ELR (cell line): ENCODE measurements at places on chromosomes 6 and 20.

DNA sequence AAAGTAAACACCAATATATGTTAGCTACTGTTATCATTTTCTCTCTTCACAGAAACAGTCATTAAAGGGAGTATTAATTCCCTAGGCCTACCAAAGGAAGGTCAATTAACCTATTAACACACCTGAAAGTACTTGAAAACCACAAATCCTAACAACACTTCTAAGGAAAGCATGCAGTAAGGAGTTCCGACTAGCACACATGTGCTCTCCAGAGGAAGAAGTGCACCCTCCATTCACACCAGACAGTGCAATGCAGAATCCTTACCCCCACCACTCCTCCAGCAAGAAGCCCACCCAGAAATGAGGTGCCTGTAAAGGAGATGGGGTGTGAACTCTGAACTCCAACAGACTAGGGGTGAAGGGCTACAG, 58.7 kb downstream of the EPB41L2 start:
- DNase-seq = no peak

- peak; percentile 65 for DNase-seq
Measured at GRCh38 chr6:149830731-149831307, 33.3 kb downstream of the LRP11 start.

DNA sequence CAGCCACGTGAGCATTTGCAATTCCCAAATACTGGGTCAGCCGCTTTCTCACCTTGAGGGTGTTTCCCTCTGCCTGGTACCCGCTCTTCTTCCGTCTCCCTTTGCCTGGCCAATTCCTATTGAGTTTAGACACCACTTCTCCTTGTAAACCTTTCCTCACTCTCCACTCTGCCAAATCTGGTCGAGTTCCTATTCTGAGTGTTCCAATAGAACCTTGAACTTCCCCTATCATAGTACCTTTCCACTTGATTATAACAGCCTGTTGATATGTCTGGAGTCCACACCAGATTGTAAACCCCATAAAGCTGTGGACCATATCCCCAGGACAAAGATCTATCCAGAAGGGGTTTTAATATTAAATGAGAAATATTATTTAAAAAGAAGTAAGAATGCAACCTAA, 36.0 kb upstream of the EDN1 start:
- no peak for DNase-seq

GRCh38 chr20:50227506-50227905, 36.9 kb downstream of the CEBPB start:
- peak; percentile 77 for DNase-seq

- DNase-seq = peak; percentile 21
Measured at GRCh38 chr6:17268114-17268513, 13.0 kb upstream of the RBM24 start.

DNA sequence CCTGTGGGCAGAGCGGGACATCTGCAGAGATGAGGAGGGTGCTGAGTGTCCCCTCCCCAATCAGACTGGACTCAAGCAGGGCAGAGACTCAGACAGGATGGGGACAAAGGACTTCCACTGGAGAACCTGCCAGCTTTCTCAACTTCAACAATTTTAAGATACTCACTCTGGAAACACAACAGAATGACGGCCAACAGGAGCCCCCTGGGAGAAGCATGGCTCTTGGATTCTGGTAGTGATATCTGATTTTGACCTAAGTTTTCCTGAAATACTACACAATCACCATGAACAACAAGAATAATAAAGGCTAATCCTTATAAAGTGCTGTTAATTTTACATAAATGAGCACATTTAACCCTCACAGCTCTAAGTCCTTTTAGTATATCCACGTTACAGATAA, 83.5 kb upstream of the PLEKHG1 start:
- no peak for DNase-seq

GRCh38 chr6:169858935-169859351, 107.5 kb downstream of the ERMARD start:
- no peak for DNase-seq

GRCh38 chr6:25192590-25193459, 86.3 kb upstream of the CARMIL1 start:
- peak; percentile 88 for DNase-seq

GRCh38 chr6:107061125-107062020, 33.4 kb downstream of the MTRES1 start:
- DNase-seq = peak; percentile 17

- DNase-seq = no peak
Measured at GRCh38 chr6:167588920-167589614, 237.6 kb upstream of the AFDN start.

- no peak for DNase-seq
Measured at GRCh38 chr20:35021063-35021462, 65.4 kb downstream of the MYH7B start.

DNA sequence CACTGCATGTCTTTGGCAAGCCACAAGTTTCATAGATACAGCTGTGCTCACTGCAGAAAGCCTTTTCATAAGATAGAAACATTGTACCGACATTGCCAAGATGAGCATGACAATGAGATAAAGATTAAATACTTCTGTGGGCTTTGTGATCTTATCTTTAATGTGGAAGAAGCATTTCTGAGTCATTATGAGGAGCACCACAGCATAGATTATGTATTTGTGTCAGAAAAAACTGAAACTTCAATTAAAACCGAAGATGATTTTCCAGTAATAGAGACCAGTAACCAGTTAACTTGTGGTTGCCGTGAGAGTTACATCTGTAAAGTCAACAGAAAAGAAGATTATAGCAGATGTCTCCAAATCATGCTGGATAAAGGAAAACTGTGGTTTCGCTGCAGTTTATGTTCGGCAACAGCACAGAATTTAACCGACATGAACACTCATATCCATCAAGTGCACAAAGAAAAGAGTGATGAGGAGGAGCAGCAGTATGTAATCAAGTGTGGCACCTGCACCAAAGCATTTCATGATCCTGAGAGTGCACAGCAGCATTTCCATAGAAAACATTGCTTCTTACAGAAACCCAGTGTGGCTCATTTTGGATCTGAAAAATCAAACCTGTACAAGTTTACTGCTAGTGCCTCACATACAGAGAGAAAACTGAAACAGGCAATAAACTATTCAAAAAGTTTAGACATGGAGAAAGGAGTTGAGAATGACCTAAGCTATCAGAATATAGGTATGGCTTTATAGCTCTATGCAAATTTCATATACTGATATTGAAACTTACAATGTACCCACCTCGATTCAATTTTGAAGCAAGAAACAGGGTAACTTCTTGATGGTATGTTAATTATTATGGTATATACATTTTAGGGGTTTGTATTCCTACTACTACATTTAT, 23.9 kb upstream of the BAG2 start:
- no peak for DNase-seq

- no peak for DNase-seq
Measured at GRCh38 chr20:37627767-37628130, 66.1 kb upstream of the CTNNBL1 start.

- peak; percentile 62 for DNase-seq
Measured at GRCh38 chr6:109513571-109514071, 30.6 kb upstream of the ZBTB24 start.

DNA sequence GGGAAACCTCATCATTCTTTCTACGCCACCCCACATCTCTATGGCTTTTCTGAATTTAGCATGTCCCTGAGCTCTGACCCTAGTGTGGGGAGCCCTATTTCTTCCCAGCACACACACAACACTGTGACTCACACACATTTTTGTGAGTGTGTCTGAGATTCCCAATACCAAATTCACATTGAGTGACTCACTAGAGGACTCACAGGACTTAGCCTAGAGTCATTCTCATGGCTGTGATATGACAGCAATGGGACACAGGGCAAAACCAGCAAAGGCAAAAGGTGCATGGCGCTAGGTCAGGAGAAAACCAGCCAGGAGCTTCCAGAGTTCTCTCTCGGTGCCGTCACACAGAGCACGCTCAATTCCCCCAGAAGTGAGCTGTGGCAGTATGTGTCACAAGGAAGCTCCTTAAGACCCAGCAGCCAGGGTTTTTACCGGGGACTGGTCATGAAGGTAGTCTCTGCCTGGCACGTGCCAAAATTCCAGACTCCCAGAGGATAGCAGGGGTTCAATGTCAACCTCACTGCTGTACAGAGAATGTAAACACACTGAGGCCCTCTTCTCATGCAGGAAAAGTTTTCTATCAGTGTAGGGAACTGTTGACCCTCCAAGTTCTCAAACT, 6.2 kb downstream of the CSTL1 start:
- DNase-seq = peak; percentile 92

DNA sequence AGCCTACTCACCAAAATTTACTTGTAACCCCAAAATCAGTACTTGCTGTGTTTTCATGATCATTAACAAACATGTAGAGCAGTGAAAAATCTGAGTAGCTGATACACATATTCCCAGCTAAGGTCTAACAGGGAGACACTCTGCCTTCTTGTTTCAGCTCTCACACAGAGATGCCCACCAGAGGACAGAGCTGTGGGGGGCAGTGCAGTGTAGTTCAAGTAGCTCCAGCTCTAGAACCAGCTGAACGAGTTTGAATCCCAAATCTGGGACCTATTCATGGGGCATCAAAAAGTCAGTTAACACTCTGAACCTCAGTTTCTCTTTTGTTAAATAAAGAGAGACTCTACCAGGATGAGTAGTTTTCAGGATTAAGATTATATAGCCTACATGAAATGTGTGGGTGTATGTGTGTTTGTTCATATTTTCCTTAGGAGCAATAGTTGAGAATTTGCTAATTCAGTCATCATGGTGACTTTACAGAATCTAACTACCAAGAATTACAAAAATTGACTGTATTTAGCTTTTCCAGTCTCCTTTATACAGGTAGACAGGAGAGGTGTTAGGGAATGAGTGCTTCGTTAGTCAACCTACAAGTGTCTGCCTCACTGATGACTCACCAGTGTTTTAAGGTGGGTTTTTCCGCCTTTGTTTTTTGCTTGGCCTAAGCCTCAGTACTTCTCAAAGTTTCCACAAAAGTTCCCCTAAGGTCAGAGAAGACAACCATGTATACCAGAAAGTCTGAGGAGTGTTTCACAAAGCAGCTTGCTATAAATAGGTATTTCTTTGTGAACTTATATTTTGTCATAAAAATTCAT, 164.0 kb upstream of the RUNX2 start:
- DNase-seq = peak; percentile 13

DNA sequence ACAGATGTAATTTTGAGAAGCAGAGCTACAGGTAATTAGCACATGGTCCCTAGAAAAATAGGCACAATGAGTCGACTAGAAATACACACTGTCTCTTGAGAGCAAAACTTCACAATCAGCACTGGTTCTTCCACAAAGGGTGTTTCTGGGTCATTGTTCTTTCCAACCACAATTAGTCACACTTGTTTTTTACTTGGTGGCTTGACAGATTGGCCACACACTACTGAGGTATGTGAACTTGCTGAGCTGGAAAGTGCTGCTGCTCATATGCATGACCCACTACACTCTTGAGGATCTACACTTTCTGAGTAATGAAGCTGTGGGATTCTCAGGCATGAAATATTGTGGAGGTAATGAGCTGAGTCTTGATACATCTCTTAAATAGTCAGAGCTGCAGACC, 347.7 kb downstream of the BCKDHB start:
- peak; percentile 95 for DNase-seq
